ENCODE measurements at places on chromosomes 7 and 10.

DNA sequence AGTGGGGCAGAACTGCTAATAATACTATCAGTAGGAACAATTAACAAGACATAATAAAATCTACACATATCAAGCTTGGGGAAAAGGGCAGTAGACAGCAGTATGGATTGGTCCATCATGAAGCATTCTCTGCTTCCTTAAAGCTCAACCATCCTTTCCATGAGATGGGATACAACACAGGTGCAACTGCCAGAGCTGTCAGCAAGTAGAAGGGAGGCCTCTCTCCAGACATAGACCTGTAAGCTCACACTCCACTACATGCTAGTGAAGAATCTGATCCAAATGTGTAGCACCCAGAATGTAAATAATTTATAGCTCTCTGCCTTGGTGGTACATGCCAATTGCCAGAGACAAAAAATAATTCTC is 41.5 kb upstream of the ANAPC16 start:
- H3K4me1 ChIP-seq: no peaks in the 10 kb centered on the region
- H3K27me3 ChIP-seq: no peaks in the 10 kb centered on the region
- DNase-seq: no peak
- H3K36me3 ChIP-seq: no peaks in the 10 kb centered on the region
- no peak overlapping the region for H3K4me3 ChIP-seq

DNA sequence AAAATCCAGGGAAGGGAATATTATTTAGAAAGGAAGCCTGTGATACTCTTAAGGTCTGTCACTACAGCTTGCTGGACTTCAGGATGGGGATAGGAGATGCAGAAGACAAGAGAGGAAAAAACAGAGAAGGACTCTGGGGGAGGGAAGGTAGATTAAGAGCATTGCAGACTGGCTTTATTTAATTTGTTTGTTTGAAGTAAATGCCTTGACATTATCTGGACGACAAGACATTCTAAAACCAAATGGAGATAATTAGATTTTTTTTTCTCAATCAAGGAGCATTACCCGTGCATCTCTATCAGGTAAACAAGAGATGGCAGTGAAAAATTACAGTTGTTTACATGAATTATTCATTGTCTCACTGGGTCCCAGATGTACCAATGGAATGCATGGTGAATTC is 24.3 kb downstream of the ACTA2 start:
- H3K36me3 ChIP-seq: no peaks in the 10 kb centered on the region
- no peak for DNase-seq
- H3K27ac ChIP-seq: no peak overlapping the region
- no peak overlapping the region for H3K4me3 ChIP-seq
- no peaks in the 10 kb centered on the region for H3K4me1 ChIP-seq

GRCh38 chr10:129509835-129510234 is 42.8 kb downstream of the MGMT start:
- no peak overlapping the region for H3K4me3 ChIP-seq
- H3K36me3 ChIP-seq: no peaks in the 10 kb centered on the region
- no peaks in the 10 kb centered on the region for H3K27me3 ChIP-seq
- DNase-seq: no peak
- no peak overlapping the region for H3K27ac ChIP-seq

DNA sequence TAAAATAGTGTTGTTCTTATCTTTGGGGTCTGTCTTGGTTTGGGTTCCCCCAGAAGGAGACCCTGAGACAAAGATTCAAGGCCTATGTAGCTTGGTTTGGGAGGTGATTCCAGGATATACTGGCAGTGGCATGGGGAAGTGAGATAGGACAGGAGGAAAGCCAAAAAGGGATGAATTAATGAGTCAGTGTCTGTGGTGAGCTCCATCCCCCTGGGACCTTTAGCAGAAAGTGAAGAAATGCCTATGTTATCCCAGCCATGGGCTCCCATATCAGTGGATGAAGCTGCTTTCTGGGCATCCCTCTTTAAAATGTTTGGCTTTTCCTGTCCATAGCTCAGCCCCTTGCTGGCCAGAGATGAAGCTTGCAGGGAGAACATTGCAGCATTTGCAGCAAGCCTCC is 217.0 kb upstream of the CTBP2 start:
- no peak for DNase-seq
- no peaks in the 10 kb centered on the region for H3K4me1 ChIP-seq
- no peaks in the 10 kb centered on the region for H3K27me3 ChIP-seq
- no peaks in the 10 kb centered on the region for H3K36me3 ChIP-seq
- H3K27ac ChIP-seq: no peak overlapping the region

- no peaks in the 10 kb centered on the region for H3K36me3 ChIP-seq
- no peak overlapping the region for H3K4me3 ChIP-seq
- H3K4me1 ChIP-seq: no peaks in the 10 kb centered on the region
- no peak overlapping the region for H3K27ac ChIP-seq
- DNase-seq: no peak
- no peaks in the 10 kb centered on the region for H3K27me3 ChIP-seq
Measured at GRCh38 chr7:17682586-17682985, 257.7 kb downstream of the SNX13 start.
